Inflammatory macrophage treated with lipopolysaccharide for 1 hour (primary cell): ENCODE measurements at places on chromosomes 7 and 10.
A peak's percentile ranks its signal among the peaks of the same experiment; 100 is the strongest.

DNA sequence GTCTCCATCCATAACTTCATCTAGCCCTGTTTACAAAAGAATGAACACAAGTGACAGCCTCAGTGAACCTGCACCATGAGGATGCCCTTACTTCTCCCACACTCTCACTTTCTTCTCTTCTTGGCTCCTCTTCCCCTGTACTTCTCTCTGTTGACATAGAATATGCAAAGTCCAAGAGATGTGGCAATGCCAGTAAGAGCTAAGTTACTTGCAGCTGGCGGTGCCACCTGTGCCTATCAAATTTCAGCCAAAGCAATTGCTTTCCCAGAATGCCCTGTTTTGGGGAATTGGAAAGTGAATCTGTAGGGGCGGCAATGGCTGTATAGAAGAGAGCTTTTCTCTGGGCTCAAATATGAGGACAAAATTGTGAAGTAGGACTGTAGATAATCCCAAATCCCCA, 557.8 kb downstream of the AUTS2 start:
- no peak for DNase-seq

GRCh38 chr7:6260291-6261187, 11.9 kb downstream of the CYTH3 start:
- DNase-seq: no peak

DNA sequence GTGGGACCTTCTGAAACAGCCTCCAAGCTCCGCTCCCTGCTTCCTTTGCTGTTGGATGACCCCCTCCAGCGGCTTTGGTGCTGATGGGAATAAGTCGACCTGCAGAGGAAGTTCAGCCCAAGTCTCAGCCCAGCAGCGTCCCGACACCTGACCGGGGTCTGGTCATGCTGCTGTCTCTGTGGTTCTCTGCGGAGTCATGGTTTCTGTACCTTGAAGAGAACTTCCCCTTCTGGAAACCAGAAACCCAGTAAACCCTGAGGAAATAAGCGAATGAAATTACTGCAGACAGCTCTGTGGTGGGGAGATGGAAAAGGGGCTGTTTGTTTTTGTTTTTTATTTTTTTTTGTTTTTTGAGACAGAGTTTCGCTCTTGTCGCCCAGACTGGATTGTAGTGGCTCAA, 18.3 kb upstream of the ZNF12 start:
- peak; percentile 23 for DNase-seq

DNA sequence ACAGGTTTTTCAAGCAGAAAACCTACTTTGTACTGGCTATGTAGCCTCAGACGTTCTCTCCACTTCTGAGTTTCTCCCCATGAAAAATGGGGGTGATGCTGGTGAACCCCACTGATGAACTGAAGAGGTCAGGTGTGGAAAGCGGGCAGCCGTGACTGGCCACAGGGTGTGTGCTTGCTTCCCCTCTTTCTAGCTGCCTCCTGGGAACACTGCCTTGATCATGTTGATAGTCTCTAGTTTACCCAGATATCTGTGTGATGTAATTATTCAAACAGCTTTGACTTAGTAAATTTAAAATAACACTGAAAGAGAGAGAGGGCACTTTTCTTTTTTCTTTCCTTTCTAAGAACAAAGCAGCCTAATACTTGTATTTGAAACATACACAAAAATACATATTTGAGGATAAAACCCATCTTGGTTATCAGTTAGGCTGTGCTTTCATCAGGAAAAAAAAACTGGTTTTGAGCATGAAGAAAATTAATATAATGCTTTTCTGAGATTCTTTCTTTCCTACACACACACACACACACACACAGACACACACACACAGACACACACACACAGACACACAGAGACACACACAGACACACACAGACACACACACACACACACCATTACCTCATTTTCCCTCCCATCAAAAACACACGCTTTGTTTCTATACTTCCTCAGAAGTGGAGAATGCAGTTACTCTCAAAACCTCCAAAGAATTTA, 76.7 kb downstream of the MACC1 start:
- no peak for DNase-seq

- DNase-seq: peak; percentile 82
Observed at GRCh38 chr7:74625446-74625845, 32.1 kb upstream of the GTF2I start.

DNA sequence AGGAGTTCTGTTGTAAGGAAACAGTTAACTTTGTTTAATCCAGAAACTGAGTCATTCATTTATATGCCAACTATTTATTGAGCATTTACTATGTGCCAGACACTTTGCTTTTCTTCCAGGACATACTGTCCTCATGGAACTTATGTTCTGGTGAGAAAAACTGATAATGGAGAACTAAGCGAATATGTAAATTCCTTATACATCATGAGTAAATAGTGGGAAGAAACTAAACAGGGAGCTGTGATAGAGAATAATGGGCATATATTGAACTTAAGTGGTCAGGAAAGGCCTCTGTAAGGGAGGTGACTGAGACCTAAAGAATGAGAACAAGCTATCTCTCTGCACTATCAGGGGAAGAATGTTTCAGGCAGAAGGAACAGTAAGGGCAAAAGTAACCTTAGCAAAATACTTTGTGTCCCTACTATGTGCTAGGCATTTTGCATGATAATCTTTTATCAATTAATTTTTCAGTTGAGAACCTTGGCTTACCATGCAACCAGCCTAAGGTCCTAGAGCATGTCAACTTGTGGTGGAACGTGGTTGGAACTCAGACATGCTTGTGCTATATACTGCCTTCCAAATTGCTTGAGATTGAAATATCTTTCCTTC, 45.4 kb downstream of the ST7 start:
- no peak for DNase-seq

GRCh38 chr10:131841661-131842139, 59.1 kb upstream of the PPP2R2D start:
- DNase-seq: no peak
